ENCODE measurements at places on chromosomes 3 and 15. TPM values are rescaled to one million over a fixed set of nuclear protein-coding genes. Genes with fewer than 3 reads are reported as not detected.

TRIM71 gene
- 0.01 TPM for polyA plus RNA-seq

PLXNB1 gene
- 59.1 TPM for polyA plus RNA-seq

HES1 gene
- 38.1 TPM for polyA plus RNA-seq

SAMMSON gene
- not detected for polyA plus RNA-seq

FRG2C gene
- polyA plus RNA-seq = not detected

ATP10A gene
- polyA plus RNA-seq = 0.27 TPM

DNA sequence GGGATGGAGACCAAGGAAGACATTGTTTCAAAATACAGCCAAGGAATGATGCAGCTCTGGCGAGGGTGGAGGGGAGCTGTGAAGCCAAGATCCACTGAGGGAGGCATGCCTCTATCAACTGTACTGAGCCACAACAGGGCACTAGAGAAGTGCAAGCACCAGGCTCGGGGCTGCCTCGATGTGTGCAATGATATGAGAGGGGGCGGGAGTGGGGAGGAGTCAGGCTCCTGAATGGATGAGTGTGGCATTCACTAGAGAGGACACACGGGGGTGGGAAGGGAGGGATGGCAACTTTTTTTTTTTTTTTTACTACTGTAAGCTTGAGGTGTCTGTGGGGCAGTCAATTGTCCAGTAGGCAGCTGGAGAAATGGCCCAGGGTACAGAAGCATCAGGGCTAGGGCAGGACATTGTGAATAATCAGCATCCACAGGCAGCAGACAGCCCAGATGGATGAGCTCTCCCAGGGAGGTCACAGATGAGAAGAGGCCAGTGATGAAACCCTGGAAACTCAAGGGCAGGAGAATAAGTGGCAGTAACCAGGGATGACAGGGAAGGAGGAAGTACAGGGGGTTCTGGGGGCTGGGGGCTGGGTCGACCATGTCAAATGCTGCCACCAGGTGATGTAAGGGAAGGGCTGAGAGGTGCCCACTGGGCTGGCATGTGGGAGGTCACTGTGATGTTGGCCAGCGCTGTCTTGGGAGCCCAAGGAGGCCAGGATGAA lies 5.9 kb downstream of the STOML1 start:
- H3K4me3 ChIP-seq = no peak overlapping the region
- no peaks in the 10 kb centered on the region for H3K36me3 ChIP-seq
- H3K27ac ChIP-seq = no peak overlapping the region
- H3K4me1 ChIP-seq = peaks cover 32% of the 10 kb centered on the region
- no peaks in the 10 kb centered on the region for H3K27me3 ChIP-seq
- DNase-seq = no peak

- peaks cover 4% of the 10 kb centered on the region for H3K36me3 ChIP-seq
- DNase-seq = peak; percentile 95
- no peaks in the 10 kb centered on the region for H3K27me3 ChIP-seq
- peaks cover 41% of the 10 kb centered on the region for H3K4me1 ChIP-seq
- peak overlapping the region; percentile 38 for H3K4me3 ChIP-seq
These were observed 7.7 kb downstream of the BHLHE40 start for GRCh38 chr3:4986782-4987537.

DNA sequence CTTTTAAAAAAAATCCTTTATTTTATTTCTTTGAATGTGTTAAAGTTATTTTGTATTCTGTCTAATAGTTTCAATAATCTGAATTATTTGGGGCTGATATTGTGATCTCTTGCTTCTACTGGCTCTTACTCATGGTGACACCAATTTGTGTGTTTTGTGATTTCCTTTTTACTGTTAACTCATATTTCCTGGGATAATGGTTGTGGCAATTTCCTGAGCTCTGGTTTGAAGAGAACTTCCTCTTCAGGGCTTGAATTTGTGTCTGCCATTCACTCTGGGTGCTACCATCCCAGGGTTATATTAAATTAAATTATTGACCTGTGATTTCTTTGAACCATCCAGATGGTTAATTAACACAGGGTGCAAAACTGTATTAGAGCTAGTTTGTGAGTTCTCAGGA lies 60.4 kb upstream of the RNF7 start:
- no peaks in the 10 kb centered on the region for H3K27me3 ChIP-seq
- no peak overlapping the region for H3K27ac ChIP-seq
- H3K4me3 ChIP-seq = no peak overlapping the region
- DNase-seq = no peak
- no peaks in the 10 kb centered on the region for H3K4me1 ChIP-seq

- H3K4me1 ChIP-seq = no peaks in the 10 kb centered on the region
- no peaks in the 10 kb centered on the region for H3K27me3 ChIP-seq
These were observed 75.3 kb downstream of the TMEM108 start for GRCh38 chr3:133113526-133113925.

DNA sequence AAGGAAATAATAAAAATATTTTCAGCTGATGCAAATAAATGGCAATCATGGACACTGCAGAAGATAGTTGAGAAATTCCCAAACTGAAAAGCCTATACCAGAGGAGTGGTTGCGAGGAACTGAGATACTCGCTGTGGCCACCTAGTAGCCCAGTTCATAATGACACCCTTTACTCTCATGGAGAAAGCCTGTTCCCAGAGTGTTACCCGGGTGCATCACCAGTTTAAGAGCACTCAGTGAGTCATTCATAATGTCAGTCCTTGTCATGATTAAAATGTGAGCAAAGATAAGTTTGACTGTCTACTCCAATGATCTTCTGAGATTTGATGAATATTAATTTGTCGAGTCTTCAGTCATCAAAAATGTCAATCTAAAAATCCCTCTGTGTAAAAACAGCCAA lies 138.4 kb upstream of the LRRC3B start:
- H3K27ac ChIP-seq = no peak overlapping the region
- H3K4me1 ChIP-seq = no peaks in the 10 kb centered on the region
- no peak overlapping the region for H3K4me3 ChIP-seq
- H3K27me3 ChIP-seq = no peaks in the 10 kb centered on the region
- no peak for DNase-seq
- H3K36me3 ChIP-seq = no peaks in the 10 kb centered on the region

GRCh38 chr3:9179826-9180763 lies 69.4 kb downstream of the SRGAP3 start:
- H3K36me3 ChIP-seq = no peaks in the 10 kb centered on the region
- no peak overlapping the region for H3K4me3 ChIP-seq
- DNase-seq = no peak
- peak overlapping the region; percentile 29 for H3K27ac ChIP-seq
- H3K4me1 ChIP-seq = no peaks in the 10 kb centered on the region

- no peaks in the 10 kb centered on the region for H3K27me3 ChIP-seq
- H3K36me3 ChIP-seq = peaks cover 2% of the 10 kb centered on the region
- DNase-seq = no peak
- H3K27ac ChIP-seq = no peak overlapping the region
- H3K4me1 ChIP-seq = no peaks in the 10 kb centered on the region
These were observed 44.4 kb downstream of the TIPARP start for GRCh38 chr3:156718622-156719306.

GRCh38 chr3:63768386-63768785 lies 50.7 kb upstream of the C3orf49 start:
- H3K4me3 ChIP-seq = no peak overlapping the region
- no peaks in the 10 kb centered on the region for H3K36me3 ChIP-seq
- H3K27me3 ChIP-seq = no peaks in the 10 kb centered on the region

- H3K27me3 ChIP-seq = peaks cover 13% of the 10 kb centered on the region
- no peak for DNase-seq
- peaks cover 3% of the 10 kb centered on the region for H3K36me3 ChIP-seq
- H3K4me1 ChIP-seq = no peaks in the 10 kb centered on the region
These were observed at the start of gene ALDH1L1 for GRCh38 chr3:126180477-126181397. Gene ALDH1L1 (minus strand): TSS chr3:126180586. CDS start chr3:126160979, 19,607 bp downstream.

GRCh38 chr3:32226875-32227500 lies 11.5 kb upstream of the CMTM8 start:
- no peaks in the 10 kb centered on the region for H3K27me3 ChIP-seq
- no peaks in the 10 kb centered on the region for H3K4me1 ChIP-seq
- no peaks in the 10 kb centered on the region for H3K36me3 ChIP-seq
- no peak overlapping the region for H3K4me3 ChIP-seq
- no peak overlapping the region for H3K27ac ChIP-seq
- DNase-seq = peak; percentile 39

DNA sequence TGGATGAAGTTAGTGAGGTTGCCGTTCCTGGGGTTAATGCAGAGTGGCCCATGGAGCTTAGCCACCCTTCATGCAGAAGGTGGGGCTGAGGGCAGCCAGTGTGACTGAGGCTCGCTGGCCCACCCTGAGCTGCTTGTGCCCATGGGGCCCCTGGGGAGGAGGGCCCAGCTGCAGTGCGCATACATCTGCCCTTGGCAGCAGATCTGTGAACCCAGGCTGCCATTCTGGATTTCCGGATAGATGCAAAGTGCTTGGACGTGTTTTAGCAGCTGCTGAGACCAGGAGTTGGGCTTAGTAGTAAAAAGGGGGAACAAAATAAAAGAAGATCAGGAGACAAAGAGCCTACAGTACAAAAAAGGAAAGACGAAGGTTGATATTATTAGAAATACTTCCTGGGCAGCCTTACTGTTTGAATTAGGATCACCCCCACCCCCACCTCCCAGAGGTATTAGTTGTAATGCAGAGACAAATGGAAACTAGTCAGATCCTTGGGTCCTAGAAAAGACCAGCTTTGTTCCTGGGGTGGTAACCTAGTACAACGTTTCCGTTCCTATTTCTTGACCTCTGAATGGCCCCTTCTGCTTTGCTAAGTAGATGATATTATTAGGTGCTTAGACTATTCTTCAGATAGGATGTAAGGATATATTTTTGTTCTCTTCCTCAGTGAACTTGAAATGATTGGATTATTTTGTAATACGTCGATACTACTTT lies 70.2 kb downstream of the IGF1R start:
- peaks cover 11% of the 10 kb centered on the region for H3K4me1 ChIP-seq

- H3K27me3 ChIP-seq = no peaks in the 10 kb centered on the region
- H3K27ac ChIP-seq = no peak overlapping the region
- DNase-seq = no peak
- H3K36me3 ChIP-seq = no peaks in the 10 kb centered on the region
- H3K4me1 ChIP-seq = no peaks in the 10 kb centered on the region
These were observed 260.4 kb downstream of the WNT5A start for GRCh38 chr3:55226696-55227095.

- no peaks in the 10 kb centered on the region for H3K27me3 ChIP-seq
- no peak overlapping the region for H3K27ac ChIP-seq
- no peak for DNase-seq
- H3K4me3 ChIP-seq = no peak overlapping the region
- H3K4me1 ChIP-seq = no peaks in the 10 kb centered on the region
These were observed 255.1 kb upstream of the CMC1 start for GRCh38 chr3:27986234-27986879.

GRCh38 chr3:182597621-182598041 lies 195.7 kb upstream of the ATP11B start:
- no peaks in the 10 kb centered on the region for H3K27me3 ChIP-seq
- H3K4me3 ChIP-seq = no peak overlapping the region
- H3K4me1 ChIP-seq = no peaks in the 10 kb centered on the region
- H3K36me3 ChIP-seq = no peaks in the 10 kb centered on the region
- no peak for DNase-seq

GRCh38 chr3:156102267-156102931 lies 18.0 kb upstream of the KCNAB1 start:
- no peak overlapping the region for H3K27ac ChIP-seq
- DNase-seq = no peak
- H3K4me3 ChIP-seq = no peak overlapping the region
- H3K4me1 ChIP-seq = no peaks in the 10 kb centered on the region

DNA sequence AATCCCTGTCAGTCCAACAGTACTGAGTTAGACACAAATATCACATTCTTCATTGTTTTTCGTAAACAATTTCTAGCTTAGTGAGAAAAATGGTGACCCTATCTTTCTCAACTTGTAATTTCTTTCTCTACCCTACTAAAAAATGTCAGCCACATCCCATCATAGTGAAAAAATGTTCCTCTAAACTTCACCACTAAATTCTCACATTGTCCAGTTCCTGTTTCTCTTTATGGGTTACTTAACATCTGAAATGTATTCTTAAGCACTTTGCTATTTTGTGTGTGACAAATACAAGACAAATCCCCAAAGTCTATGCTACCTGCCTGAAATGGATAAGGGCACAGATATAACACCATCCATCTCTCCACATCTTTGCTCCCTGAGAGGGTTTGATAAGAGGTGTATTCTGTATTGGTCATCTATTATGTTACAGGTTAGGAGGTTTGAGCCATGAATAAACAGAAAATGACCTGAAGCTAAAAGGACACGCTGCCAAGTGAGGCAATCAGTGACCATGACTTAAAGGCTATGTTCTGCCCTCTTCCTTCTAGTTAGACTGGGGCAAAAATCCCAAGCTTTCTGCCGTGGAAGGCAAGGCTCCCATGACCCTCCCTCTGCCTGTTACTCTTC lies 118.2 kb downstream of the GADL1 start:
- no peak overlapping the region for H3K27ac ChIP-seq
- DNase-seq = no peak
- no peak overlapping the region for H3K4me3 ChIP-seq
- no peaks in the 10 kb centered on the region for H3K36me3 ChIP-seq

DNA sequence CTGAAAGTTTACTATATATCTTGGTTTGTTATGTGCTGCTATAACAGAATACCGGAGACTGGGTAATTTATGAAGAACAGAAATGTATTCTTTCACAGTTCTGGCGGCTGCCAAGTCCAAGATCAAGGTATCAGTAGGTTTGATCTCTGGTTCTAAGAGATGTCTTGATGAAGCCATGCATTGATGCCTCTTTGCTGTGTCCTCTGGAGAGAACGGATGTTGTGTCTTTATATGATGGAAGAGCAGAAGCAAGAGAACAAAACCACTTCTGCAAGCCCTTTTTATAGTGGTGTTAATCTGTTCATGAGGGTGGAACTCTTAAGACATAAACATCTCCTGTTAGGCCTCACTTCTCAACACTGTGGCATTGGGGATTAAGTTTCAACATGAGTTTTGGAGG lies 62.7 kb downstream of the TCF12 start:
- H3K4me1 ChIP-seq = no peaks in the 10 kb centered on the region
- H3K4me3 ChIP-seq = no peak overlapping the region
- DNase-seq = no peak

GRCh38 chr3:143832433-143832832 lies 15.8 kb downstream of the SLC9A9 start:
- no peak for DNase-seq
- no peak overlapping the region for H3K27ac ChIP-seq
- H3K36me3 ChIP-seq = no peaks in the 10 kb centered on the region
- H3K27me3 ChIP-seq = no peaks in the 10 kb centered on the region
- H3K4me1 ChIP-seq = peaks cover 4% of the 10 kb centered on the region
- no peak overlapping the region for H3K4me3 ChIP-seq

GRCh38 chr15:57884936-57885335 lies 178.4 kb downstream of the POLR2M start:
- no peak for DNase-seq
- H3K36me3 ChIP-seq = no peaks in the 10 kb centered on the region
- H3K4me1 ChIP-seq = no peaks in the 10 kb centered on the region
- H3K27me3 ChIP-seq = no peaks in the 10 kb centered on the region
- H3K4me3 ChIP-seq = no peak overlapping the region
- no peak overlapping the region for H3K27ac ChIP-seq

GRCh38 chr3:42051384-42052131 lies 39.6 kb upstream of the TRAK1 start:
- DNase-seq = peak; percentile 66
- H3K4me1 ChIP-seq = peaks cover 19% of the 10 kb centered on the region
- no peak overlapping the region for H3K27ac ChIP-seq
- no peaks in the 10 kb centered on the region for H3K36me3 ChIP-seq
- no peak overlapping the region for H3K4me3 ChIP-seq

- H3K36me3 ChIP-seq = no peaks in the 10 kb centered on the region
- no peak overlapping the region for H3K4me3 ChIP-seq
- H3K27me3 ChIP-seq = no peaks in the 10 kb centered on the region
- no peak for DNase-seq
These were observed 17.1 kb downstream of the RBP1 start for GRCh38 chr3:139522421-139522820.

- no peaks in the 10 kb centered on the region for H3K4me1 ChIP-seq
- no peak for DNase-seq
These were observed 498.1 kb upstream of the TPRG1 start for GRCh38 chr3:188673646-188674186.

Measured in small intestine (tissue), 16 donors.